ENCODE measurements at places on chromosomes 7 and 10.

GRCh38 chr10:126516515-126516914 is 128.2 kb upstream of the ADAM12 start:
- no peak for DNase-seq

DNA sequence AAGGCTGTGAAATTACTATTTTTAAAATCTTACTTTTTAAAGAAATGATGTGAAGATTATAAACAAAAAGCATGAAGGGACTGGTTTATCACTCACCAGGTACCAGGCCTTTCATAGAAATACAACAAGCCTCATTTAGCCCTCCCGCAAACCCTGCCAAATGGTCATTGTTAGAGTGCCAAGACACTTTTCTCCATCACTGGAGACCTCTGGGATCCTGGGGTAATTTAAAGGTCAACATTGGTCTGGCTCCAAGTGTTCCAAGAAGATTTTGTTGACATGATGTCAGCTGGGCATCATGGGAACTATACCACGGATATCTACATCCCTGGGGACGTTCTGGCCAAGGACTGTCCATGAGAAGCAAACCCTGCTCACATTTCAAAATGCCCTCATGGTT is 138.0 kb upstream of the FRMD4A start:
- no peak for DNase-seq

DNA sequence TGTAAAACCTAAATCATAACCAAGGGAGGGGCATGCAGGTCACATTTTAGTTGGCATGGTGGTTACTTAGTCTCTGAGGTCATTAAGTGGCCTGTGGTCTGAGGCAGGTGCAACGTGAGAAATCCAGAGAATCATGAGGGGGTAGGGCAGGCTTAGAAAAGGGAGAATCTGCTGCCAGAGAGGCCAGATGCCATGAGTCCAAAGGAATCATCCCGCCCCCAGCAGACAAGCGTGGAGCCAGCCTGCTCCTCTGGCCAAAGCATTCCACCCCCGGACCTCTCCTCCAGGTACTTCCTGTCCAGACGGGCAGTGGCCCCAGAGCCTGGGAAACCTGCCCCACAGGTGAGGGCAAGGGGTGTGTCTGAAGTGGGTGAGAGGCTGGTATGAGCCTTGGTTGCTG is 196.4 kb upstream of the ZNF32 start:
- no peak for DNase-seq

DNA sequence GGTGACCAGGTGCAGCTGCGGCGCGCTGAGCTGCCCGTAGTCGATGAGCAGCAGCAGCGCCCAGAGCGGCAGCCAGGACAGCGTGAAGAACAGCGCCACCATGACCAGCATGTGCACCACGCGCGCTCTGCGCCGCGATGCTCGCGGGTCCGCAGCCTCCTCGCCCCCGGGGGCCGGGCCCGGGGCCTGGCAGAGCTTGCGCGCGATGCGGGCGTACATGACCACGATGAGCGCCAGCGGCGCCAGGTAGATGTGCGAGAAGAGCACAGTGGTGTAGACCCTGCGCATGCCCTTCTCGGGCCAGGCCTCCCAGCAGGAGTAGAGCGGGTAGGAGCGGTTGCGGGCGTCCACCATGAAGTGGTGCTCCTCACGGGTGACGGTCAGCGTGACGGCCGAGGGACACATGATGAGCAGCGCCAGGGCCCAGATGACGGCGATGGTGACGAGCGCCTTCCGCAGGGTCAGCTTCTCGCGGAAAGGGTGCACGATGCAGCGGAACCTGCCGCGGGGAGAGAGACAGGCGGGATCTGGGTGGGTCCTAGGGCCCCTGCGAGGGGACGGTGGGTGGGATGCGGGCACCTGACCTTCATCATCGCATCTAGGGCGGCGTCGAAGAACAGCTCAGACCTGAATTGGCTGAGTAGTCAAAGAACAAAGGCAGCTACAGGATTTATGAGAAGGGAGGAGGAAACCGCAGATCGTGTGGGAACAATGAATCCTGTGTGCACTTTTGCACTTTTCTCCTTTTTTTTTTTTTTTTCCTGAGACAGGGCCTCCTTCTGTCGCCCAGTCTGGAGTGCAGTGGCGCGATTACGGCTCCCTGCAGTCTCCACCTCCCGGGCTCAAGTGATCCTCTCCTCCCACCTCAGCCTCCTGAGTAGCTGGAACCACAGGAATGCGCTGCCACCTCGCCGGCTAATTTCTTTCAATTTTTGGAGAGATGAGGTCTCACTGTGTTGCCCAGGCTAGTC is 22.4 kb upstream of the PPA1 start:
- no peak for DNase-seq

- no peak for DNase-seq
Observed at GRCh38 chr7:55531536-55531935, 40.8 kb downstream of the VOPP1 start.

- no peak for DNase-seq
Observed at GRCh38 chr7:78716876-78717275, 736.6 kb downstream of the MAGI2 start.

DNA sequence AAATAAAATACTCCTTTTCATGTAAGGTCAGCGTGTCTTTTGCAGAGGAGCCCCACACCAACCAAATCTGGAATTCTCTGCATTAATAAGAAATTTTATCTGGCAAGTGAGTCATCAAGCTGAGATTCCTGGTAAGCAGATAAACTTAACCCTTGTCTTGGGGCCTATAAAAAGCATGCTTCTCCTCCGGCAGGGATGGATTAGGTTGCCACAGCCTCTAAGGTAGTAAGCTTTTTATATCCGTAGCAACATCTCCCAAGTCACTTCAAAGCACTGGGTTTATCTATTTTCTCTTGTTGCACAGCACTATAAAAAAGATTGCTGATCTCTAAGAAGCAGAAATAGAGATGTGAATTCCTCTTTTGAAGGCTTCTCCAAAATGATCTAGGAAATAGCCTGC is 202.8 kb upstream of the NOBOX start:
- DNase-seq = no peak

- DNase-seq = no peak
Observed at GRCh38 chr7:54697659-54698186, 61.3 kb downstream of the SEC61G start.

Data from activated T-cell treated with anti-CD3 and anti-CD28 coated beads for 24 hours (primary cell).